ENCODE measurements at places on chromosomes 5 and 9.

DNA sequence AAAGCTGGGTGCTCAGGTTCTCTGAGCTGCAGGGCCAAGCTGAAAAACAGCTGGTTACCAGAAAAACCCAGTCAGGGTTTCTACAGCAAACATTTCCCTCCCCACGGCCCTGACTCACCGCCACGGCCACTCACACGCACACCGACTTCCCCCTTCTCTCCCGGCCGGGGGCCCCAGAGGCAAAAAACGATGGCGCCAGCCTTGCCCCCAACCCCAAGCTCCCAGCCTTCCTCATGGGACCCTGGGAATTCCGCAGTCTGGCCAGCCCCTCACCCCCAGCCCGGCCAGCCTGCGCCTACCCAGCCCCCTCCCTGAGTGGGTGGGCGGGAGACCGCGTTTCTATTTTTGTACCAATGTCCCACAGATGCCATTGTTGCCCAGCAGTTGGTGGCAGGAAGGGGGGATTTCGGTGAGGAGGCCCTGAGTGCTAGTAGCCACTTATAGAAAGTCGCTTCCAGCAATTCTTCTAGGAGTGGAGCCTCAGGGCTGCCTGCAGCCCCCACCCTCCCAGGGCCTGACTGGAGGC, 18.4 kb downstream of the ENG start:
- no peak for DNase-seq

GRCh38 chr5:16935231-16936149, 598 bp downstream of the MYO10 start:
- DNase-seq, result no peak

- DNase-seq, result no peak
These were observed 292.0 kb downstream of the FANCC start for GRCh38 chr9:95025213-95026147.

GRCh38 chr5:7010591-7010990, 297.4 kb downstream of the TENT4A start:
- no peak for DNase-seq

- no peak for DNase-seq
These were observed 80.0 kb downstream of the RANBP17 start for GRCh38 chr5:170941788-170942187.

DNA sequence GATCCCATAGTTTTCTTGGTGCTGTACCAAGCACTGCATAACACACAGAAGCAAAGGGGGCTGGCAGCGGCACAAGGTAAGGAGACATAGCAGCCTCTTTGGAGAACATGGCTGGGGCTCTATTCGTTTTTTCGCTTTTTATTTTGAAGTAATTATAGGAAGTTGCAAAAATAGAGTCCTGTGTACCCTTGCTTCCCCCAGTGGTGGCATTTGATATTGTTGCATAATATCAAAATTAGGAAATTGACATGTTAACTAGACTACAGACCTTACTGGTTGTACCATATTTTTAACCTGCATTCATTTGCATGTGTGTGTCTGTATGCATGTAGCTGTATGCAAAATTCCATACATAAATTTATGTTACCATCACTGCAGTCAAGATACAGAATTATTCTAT, 6.6 kb upstream of the UBQLN1 start:
- no peak for DNase-seq

DNA sequence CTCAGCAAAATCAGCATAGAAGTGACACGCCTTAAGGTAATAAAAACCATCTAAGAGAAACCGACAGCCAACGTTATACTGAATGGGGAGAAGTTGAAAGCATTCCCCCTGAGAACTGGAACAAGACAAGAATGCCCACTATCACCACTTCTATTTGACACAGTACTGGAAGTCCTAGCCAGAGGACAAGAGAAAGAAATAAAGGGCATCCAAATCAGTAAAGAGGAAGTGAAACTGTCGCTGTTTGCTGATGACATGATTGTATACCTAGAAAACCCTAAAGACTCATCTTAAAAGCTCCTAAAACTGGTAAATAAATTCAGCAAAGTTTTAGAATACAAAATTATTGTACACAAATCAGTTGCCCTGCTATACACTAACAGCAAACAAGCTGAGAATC, 393.3 kb downstream of the KIF4B start:
- no peak for DNase-seq

- DNase-seq, result no peak
These were observed 28.5 kb upstream of the TNFSF15 start for GRCh38 chr9:114834386-114834785.

DNA sequence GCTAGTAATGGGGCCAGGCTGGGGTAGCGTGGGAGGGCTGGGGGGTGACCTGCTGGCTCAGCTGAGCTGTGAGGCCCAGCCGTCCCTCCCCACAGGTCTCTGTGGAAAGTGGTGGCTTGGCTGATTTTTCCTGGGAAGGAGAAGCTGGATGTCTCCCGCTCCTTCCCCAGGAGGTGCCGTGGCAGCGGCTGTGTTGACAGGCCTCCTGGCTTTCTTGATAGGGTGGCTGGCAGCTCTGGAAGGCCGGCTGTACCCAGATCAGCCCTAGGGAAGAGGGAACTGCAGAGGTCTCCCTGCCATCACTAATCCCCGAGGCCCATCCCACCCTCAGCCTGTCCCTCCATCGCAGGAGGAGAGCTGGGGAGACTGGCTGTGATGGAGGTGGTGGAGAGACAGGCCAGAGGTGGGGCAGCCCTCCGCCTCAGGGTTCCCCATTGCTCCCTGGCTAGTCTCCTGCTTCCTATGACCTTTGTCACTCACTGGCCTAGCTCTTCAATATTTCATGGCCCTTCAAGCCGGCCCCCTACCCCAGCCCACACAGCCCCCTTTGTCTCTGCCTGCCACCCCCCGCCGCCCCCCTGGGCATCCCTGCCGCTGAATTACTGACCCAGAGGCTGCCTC, 6.8 kb downstream of the CXXC5 start:
- DNase-seq, result no peak

- DNase-seq, result no peak
These were observed 14.1 kb upstream of the MARCOL start for GRCh38 chr5:148224117-148224742.

All from stimulated activated CD8-positive, alpha-beta memory T cell treated with anti-CD3 and anti-CD28 coated beads, Interleukin-7, amount 100 ng/mL, for 1 hour (primary cell).